ENCODE measurements at places on chromosomes 1 and 21.
A peak's percentile ranks its signal among the peaks of the same experiment; 100 is the strongest.

GRCh38 chr1:204221271-204221670 is 7.5 kb upstream of the GOLT1A start:
- no peak for DNase-seq

- DNase-seq, result no peak
Observed at GRCh38 chr1:244352156-244352830, 99.4 kb downstream of the ADSS2 start.

GRCh38 chr1:207748737-207749528 is 2.9 kb upstream of the CD46 start:
- no peak for DNase-seq

DNA sequence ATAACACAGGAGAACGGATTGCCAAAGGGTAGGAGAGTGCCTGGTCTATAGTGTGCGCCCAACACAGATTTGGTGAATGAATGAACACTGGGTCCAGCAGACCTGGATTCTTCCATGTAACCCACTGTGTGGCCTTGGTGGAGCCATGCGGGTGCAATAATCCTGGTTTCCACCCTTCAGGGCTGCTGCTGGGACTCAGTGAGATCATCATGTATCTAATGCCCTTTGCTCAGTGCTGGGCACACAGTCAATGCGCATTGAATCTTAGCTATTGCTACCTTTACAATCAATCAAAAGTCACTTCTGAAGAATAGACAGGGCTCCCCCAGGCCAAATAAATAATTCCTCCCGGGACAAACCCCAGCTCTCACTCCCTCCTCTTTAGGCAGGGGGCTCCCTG is 5.8 kb upstream of the EPHA2 start:
- no peak for DNase-seq

DNA sequence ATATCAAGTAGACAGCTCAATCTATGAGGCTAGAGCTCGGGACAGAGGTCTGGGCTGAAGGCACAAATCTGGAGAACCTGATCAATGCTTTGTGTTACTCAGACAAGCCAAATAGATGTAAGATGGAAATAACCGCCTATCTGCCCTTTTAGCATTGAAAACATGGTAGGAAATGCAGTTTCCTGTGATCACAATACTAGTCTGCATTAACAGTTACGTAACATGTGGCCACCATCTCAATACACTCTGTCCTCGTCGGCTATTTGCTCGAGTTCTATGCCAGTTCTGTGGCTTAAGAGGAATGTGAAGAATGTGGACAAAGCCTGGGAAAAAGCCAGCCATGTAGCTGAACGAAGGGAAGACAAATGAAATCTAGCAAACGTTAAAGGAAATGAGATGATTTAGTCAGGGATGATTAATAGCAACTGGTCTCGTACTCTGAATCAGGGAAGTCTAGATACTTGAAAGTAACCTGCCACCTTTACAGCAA is 73.3 kb downstream of the HSF2BP start:
- DNase-seq, result no peak

- DNase-seq, result no peak
Observed at GRCh38 chr1:1609822-1610485, 5.3 kb upstream of the MIB2 start.

- DNase-seq, result no peak
Observed at GRCh38 chr1:202791077-202791747, 17.0 kb downstream of the KDM5B start.

- DNase-seq, result peak; percentile 62
Observed at GRCh38 chr1:184555665-184556641, 169.1 kb downstream of the C1orf21 start.

DNA sequence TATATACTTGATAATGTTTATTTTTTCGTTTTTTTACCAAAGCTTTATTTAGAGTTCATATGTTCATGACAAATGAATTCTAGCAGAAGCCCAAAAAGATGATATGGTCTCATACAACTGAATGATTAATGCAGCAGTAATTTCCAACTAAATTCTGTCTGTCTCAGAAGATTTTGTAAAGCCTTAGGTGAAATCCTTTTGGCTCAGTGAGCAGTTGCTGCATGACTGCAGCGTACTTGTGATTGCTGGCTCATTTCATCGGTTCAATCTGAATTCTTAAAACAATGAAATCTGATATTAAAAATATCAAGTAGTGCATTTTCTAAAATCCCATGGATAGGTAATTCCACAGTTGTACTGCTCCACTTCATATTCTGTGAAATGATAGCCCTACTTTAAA is 73.2 kb downstream of the AK5 start:
- no peak for DNase-seq

GRCh38 chr1:33244809-33245186 is 11.5 kb upstream of the ZNF362 start:
- DNase-seq, result no peak

- DNase-seq, result no peak
Observed at GRCh38 chr1:25779388-25779787, 20.6 kb upstream of the SELENON start.

- DNase-seq, result no peak
Observed at GRCh38 chr1:13595411-13595810, 11.8 kb downstream of the PDPN start.

DNA sequence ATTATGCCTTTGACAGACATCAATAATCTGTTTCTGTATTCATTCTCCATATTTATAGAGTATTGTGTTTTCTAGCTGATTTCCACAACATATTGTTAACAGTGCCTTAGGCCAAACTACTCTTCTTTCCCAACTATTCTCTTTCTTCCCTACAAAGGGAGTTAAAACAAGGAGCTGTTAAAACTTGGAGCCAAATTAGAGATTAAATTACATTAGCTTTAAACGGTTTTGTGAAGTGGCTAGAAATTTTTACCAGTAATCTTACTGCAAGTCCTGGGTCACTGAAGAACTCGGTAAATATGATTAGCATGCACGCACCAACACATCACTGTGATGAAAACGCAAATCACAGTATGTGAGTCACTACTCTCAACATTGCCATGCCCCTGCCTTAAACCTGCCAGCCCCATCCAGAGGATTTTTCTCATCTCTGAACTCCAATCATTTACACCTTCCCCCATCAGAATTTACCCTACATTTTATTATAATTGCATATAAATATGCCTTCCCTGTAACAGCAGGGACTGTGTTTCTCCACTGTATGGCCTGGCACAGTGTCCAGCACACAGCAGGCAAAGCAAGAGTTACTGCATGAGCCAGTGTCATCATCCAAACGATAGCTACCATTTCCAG is 1.5 kb upstream of the PRDX6 start:
- DNase-seq, result peak; percentile 65

DNA sequence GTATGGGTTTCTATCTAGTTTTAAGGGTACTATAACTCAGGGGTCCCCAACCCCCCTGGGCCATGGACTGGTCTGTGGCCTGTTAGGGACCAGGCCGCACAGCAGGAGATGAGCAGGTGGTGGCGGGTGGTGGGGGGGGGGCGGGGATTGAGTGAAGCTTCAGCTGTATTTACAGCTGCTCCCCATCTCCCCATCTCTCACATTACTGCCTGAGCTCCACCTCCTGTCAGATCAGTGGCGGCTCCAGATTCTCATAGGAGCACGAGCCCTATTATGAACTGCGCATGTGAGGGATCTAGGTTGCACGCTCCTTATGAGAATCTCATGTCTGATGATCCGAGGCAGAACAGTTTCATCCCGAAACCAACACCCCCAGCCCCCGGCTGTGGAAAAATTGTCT is 95.1 kb upstream of the SLC45A1 start:
- no peak for DNase-seq

GRCh38 chr1:156655151-156655903 is 13.4 kb downstream of the BCAN start:
- DNase-seq, result no peak

DNA sequence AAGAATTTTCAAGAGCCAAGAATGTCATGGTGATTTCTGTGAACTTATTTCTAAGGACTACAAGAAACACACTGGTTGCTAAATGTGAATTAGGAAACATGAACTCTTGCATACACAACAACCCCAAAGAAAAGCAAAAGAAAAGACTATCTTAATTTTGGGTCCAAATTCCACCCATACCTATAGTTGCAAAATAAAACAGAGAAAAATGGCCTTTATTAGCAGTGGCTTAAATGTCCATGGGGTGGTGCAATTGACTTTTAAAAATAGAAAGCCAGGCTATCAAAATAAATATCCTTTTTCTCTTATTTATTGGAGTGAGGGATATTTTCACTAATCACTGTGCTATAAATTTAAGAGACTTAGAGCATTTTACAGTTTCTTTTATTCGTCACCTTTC is 80.9 kb upstream of the DPYD start:
- no peak for DNase-seq

DNA sequence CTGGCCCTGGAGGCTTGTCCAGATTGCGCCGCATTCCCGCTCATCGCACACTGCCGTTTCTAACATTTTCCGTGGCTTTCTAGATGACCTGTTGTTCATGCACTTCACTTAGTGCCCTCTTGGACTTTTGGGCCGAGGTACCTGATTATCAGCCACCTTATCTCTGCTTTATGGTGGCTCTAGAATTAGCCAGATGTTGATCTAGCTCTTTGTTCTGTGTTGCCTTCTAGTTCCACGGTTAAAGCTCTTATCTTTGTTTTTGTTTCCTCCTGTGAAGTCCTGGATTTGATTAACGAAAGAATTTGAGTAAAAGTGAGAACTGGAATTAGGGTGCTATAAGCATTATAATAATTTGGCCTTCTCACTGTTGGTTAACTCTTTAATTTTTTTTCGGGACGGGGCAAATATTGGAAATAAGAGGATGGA is 945 bp downstream of the RNPEP start:
- DNase-seq, result no peak

DNA sequence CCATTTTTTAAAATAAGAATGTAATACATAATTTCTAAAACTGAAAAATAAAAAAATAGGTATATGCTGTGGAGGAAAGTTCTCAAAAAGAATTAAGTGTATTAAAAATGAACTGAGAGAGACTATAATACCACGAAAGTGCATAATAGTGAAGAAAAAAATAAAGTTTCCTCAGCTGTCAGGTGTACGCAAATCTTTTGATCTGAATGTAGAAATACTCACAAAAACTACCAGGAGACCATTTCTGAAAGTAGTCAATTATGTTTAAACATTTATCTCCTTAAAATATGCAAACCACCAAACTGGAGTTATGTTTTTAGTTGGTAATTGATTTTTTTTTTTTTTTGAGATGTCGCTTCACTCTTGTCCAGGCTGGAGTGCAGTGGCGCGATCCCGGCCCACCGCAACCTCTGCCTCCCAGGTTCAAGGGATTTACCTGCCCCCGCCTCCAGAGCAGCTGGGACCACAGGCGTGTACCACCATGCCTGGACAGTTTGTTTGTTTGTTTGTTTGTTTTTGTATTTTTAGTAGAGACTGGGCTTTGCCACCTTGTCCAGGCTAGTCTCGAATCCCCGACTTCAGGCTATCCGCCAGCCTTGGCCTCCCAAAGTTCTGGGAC is 1169.2 kb upstream of the B3GALT2 start:
- no peak for DNase-seq

DNA sequence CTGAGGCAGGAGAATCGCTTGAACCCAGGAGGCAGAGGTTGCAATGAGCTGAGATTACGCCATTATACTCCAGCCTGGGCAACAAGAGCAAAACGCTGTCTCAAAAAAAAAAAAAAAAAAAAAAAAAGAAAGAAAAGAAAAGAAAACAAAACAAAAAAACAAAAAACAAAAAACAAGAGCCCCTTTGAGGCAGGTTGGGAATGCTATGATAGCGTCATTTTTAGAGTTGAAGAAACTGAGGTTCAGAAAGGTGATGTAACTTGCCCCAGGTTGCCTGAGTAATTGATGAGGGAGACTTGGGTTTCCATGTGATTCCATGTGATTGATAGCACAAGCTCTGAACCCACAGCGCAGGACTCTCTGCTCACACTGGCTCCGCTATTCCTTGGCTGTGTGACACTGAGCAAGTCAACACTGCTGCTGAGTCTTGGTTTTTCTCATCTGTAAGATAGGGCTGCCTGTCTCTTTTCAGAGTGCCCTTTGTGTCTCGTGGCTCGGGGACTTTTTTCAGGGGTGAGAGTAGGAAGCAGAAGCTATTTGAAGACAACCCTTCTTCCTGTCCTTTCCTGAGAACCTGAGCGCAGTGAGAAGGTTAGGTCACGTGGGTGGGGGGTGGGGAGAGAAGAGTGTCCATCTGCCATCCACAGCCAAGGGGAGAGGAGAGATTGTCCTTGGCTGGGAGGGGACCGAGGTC is 2.5 kb downstream of the CNR2 start:
- DNase-seq, result no peak

DNA sequence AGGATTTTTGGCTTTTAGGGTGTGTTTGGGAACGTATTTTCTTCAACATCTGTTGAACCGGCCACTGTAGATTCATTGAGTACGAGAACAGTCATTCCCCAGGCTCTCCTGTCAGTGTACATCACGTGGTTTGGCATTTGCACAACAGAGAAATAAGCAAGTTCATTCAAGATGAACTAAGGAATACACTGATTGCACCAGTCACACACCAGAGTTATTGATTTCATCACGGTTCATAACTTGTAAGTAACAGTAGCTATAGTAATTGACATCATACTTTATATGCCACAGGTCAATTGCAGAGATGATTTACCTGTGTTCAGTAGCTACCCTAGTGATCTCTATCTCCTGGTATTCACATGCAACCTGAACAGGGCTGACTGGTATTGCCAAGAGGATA is 90.7 kb upstream of the ETS2 start:
- no peak for DNase-seq

- DNase-seq, result no peak
Observed at GRCh38 chr1:38926091-38926490, 15.5 kb downstream of the RHBDL2 start.

All from cerebellar nuclear complex (tissue), 1 donor.